ENCODE measurements at places on chromosomes 1 and 21.

DNA sequence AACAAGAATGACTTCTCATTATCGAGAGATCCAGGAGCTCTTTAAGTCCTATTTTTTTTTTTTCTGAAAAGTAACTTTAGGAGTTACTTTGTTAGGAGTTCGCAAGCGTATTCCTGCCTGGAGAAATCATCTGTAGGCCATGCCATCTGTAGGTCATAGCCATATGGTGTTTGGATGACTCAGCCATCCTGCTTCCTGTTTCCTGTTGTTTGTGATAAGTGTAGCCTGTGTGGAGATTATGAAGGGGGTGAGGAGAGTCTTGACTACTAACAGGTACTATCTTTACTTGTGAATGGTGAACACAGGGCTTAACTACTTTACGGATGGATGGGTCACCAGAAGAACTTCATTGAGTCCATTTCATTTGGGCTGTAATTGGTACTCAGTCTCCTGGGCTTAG, 327.2 kb downstream of the PTPRU start:
- DNase-seq, result no peak

GRCh38 chr1:226875641-226876295, 5.4 kb downstream of the PSEN2 start:
- no peak for DNase-seq

GRCh38 chr1:2908561-2908960, 107.1 kb upstream of the TTC34 start:
- DNase-seq, result no peak

GRCh38 chr1:22056043-22056442, 3.5 kb downstream of the CDC42 start:
- no peak for DNase-seq

GRCh38 chr1:24908591-24909259, 21.4 kb downstream of the RUNX3 start:
- no peak for DNase-seq

GRCh38 chr1:116544588-116545358, 26.1 kb downstream of the CD58 start:
- no peak for DNase-seq

- no peak for DNase-seq
Observed at GRCh38 chr1:183139281-183139942, 46.7 kb upstream of the LAMC2 start.

Measured in activated naive CD8-positive, alpha-beta T cell treated with anti-CD3 and anti-CD28 coated beads, Interleukin-2, amount 50 U/mL, for 16 hours (primary cell).